Uterine smooth muscle cell (primary cell): ENCODE measurements at places on chromosomes 1 and 21. TPM values are rescaled to one million over a fixed set of nuclear protein-coding genes. Genes with fewer than 3 reads are reported as not detected.

Gene FAM78B
- total RNA-seq: 0.77 and 1.1 TPM in 2 replicates

Gene PPT1
- total RNA-seq: 54.2 and 56.2 TPM in 2 replicates

Gene ELAVL4
- not detected in 2 replicates for total RNA-seq

Gene GPR61
- total RNA-seq: 0.11 and 0.25 TPM in 2 replicates

Gene EVA1C
- 12.0 and 15.5 TPM in 2 replicates for total RNA-seq

Gene KPNA6
- total RNA-seq: 35.1 TPM in 2 replicates

Gene NFASC
- total RNA-seq: 32.6 and 53.6 TPM in 2 replicates

Gene SLC45A1
- total RNA-seq: 1.00 and 1.5 TPM in 2 replicates

Gene KRTAP20-4
- not detected in 2 replicates for total RNA-seq

Gene MYOC
- 0.11 and 0.25 TPM in 2 replicates for total RNA-seq

Gene KRTAP13-2
- total RNA-seq: not detected in 2 replicates

Gene PROK1
- not detected in 2 replicates for total RNA-seq

Gene PDC
- not detected in 2 replicates for total RNA-seq

Gene LCE1E
- not detected in 2 replicates for total RNA-seq

Gene PDPN
- total RNA-seq: 1.5 and 15.9 TPM in 2 replicates

Gene ERVH48-1
- total RNA-seq: under 0.01 TPM in 1 of 2 replicates, not detected in the other

Gene TRIM63
- 0.11 and 0.25 TPM in 2 replicates for total RNA-seq

Gene NEK2
- total RNA-seq: 17.9 and 71.9 TPM in 2 replicates

Gene ZNF683
- total RNA-seq: not detected in 2 replicates

Gene ADAMTS1
- 144 and 170 TPM in 2 replicates for total RNA-seq

Gene MCOLN2
- 2.5 and 2.7 TPM in 2 replicates for total RNA-seq

Gene FAM177B
- not detected in 2 replicates for total RNA-seq

Gene SERPINC1
- 0.12 TPM in 1 of 2 replicates, not detected in the other for total RNA-seq

Gene F5
- not detected in 2 replicates for total RNA-seq

Gene CFAP107
- 0.12 TPM in 1 of 2 replicates, not detected in the other for total RNA-seq

Gene CELA3A
- total RNA-seq: not detected in 2 replicates

Gene SHE
- total RNA-seq: under 0.01 and 0.12 TPM in 2 replicates

Gene HAPLN2
- not detected in 2 replicates for total RNA-seq

Gene DEDD
- 21.1 and 28.7 TPM in 2 replicates for total RNA-seq

Gene MMEL1
- total RNA-seq: 0.22 TPM in 1 of 2 replicates, not detected in the other

Gene CLEC20A
- not detected in 2 replicates for total RNA-seq

Gene RNU1-3
- under 0.01 and 2,224 TPM in 2 replicates for total RNA-seq

Gene S100A1
- not detected in 2 replicates for total RNA-seq

Gene SLX9
- 18.7 and 19.9 TPM in 2 replicates for total RNA-seq

Gene PAQR6
- 0.22 and 0.37 TPM in 2 replicates for total RNA-seq

Gene BPNT1
- 23.1 and 26.9 TPM in 2 replicates for total RNA-seq

Gene URB2
- total RNA-seq: 11.4 and 16.0 TPM in 2 replicates

Gene SLC44A3
- 0.22 and 1.2 TPM in 2 replicates for total RNA-seq

Gene IL24
- total RNA-seq: 2.9 and 3.1 TPM in 2 replicates

Gene ZYG11B
- 58.9 and 63.9 TPM in 2 replicates for total RNA-seq

Gene KRTAP21-2
- not detected in 2 replicates for total RNA-seq
